GOT3 (cell line): ENCODE measurements at places on chromosomes 11 and 22.

GRCh38 chr11:47980088-47980906, at the start of gene PTPRJ:
PTPRJ (plus strand) TSS chr11:47980559; CDS start chr11:47980913, 354 bp downstream.
- DNase-seq: no peak

DNA sequence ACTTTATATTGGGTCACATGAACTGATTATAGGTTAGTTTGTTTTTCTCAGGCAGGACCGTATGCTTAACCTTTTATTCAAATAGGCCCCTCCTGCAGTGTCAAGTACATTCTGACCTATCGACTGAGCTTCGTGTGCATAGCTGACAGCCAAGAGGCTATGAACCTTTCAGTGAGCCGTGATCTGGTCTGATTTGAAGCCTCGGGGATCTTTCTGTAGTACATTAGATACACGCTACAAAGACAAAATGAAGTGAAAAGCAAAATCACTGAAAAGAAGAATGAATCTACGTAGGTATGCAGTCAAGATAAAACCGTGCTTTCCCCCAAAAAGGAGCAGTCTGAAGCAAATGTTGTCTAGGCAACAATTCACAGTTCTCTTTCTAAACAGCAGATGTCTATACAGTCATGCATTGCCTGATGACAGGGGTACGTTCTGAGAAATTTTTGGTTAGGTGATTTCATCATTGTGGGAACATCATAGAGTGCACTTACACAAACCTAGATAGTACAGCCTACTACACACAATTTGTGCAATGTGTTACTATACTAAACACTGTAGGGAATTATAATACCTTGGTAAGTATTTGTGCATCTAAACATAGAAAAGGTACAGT, 18.1 kb downstream of the JHY start:
- DNase-seq: no peak

DNA sequence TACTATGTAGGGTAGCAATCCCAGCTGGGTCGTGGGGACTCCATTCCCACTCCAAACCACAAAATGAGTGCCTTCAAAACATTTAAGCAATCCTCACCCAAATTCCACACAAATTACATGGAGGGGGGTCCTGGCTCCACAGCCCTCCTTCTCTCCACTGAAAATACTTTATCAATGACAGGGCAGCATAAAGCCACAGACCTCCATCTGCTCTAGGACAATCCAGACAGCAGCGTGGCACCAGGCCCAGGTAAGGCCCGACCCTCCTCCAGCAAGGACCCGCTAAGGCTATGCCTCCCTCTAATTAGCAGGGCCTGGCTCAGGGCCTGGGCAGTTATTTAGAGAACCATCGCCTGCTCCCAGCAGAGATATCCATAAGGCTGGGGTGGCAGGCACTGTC, at the start of gene PANX3:
TSS of gene PANX3 (plus strand) at position 365 of the 400 bp plus-strand sequence. CDS start 129 bp downstream, outside the sequence.
- DNase-seq: no peak

DNA sequence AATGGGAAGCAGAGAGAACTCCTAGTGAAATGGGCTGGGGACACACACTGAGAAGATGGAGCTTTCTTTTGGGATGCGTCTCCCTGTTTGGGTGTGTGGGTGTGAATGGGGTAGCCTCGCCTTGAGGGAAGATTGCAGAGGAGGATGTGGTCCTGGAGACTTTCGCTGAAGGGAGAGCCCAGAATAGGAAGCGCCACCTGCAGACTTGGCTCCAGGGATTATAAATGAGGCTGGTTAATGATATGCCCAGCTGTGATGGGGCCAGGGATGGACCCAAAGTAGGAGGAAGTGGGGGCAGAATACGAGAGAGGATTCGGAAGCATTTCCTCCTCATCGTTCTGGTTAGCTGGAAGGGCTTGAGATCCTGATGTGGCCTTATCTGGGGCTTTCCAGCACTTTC, 13.7 kb downstream of the RELT start:
- DNase-seq: no peak

DNA sequence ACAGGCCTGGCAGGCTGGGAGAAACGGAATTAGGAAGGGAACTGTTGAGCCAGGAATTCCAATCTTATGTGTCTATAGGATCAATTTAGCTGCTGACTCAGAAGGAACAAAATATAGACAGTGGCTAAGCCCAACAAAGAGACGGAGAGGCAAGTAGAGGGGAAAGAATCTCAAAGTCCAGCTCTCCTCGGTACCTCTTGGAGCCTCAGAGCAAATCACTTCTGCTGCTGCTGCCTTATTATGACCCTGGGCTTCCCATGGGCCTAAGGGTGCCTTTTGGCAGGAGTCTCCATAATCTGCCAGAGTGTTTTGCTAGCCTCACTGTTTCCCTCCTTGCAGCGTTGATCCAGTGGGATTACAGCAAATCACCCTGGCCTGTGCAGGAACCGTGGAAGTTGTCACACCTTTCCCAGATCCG, 31.7 kb downstream of the PAX6 start:
- DNase-seq: no peak

DNA sequence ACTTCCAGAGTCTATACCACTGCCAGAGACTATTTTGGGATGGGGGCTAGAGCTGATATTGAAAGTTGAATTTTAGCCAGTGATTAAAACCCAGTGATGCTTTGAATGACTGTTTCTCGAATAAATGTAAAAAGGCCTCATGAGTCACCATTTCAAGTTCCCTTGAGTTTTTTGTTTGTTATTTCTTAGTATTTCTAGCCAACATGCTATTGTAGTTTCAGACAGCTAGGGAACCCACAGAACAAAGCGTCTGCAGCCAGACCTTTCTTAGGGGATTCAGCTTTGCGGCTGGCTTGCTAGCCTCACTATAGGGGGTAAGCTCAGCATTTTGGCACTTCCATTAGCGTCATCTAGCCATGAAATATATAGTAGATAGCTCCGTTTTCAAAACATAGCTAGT, 66.5 kb downstream of the DBX1 start:
- no peak for DNase-seq

DNA sequence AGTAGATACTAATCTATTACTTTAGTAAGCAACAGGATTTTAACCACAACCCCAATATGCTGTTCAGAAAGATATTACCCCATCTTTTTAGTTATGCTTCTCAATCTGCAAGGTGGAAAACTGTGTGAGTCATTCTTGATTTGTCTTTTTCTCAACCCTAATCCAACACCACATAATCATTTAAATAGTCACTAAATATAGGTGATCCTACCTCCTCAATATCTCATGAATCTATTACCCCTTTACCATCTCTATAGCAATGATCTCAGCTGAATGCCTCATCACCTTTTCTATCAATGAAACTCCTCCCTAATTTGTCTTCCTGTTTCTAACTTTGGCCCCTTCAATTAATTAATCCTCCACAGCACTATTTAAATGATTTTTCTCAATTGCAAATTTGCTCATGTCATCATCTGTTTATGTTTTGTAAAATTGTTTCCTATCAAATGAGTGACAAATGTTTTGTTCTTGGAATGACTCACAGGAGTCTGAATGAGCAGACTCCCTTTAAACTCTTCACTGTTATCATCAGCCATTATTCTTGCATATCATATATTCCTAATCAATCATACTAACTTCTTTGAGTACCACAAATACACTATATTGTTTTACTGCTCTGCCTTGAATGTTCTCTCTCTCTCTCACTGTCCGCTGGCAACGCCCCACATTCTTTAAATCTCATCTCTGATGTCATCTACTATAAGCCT, 26.1 kb downstream of the SNX19 start:
- no peak for DNase-seq

GRCh38 chr11:119210050-119210449, 3.9 kb downstream of the CBL start:
- no peak for DNase-seq

DNA sequence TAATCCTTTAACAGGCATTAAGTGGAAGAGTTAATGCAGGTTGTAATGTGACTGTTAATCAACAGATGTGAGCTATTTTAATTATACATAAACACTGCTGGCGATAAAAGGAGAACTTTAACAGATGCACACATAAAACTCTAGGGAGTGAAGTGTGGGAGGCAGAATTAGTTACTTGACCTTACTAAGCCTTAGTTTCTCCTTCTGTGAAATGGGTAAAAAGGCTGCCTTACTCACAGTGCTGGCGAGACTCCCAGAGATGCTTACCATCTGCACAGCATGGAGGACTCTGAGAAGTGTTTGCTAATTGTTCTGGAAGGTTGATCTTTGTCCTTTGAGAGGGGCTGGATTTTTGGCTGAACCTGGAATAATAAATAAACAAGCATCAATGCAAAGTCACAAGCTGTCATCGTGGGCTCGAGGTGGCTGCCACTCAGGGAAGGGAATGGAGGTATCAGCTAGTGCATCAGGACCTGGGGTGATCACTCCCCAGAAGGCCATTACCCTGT, 58.6 kb upstream of the MPEG1 start:
- DNase-seq: no peak

- no peak for DNase-seq
Measured at GRCh38 chr11:87597725-87598124, 560.0 kb downstream of the TMEM135 start.

- DNase-seq: no peak
Measured at GRCh38 chr22:26565181-26565580, 24.8 kb downstream of the TPST2 start.

DNA sequence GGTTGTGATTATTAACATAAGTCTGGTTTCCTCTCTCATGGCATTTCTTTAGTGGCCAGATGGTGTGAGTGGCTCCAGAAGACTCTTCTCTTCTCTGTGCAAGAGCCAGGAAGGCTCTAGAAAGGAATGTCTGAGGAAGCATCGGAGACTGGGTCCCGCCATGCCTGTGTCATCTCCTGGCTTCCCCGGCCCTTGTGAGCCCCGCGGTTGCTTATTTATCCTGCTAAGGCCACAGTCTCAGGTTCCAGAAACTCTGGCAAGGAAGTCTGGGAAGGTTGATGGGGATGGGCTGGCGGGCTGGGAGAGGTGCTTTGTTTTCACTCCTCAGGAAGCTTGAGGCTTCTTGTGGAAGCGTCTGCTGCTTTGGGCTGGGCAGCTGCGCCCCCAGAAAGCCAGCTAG, 18.9 kb downstream of the BCR start:
- DNase-seq: no peak

GRCh38 chr11:96256215-96257011, 86.6 kb downstream of the MAML2 start:
- DNase-seq: no peak

DNA sequence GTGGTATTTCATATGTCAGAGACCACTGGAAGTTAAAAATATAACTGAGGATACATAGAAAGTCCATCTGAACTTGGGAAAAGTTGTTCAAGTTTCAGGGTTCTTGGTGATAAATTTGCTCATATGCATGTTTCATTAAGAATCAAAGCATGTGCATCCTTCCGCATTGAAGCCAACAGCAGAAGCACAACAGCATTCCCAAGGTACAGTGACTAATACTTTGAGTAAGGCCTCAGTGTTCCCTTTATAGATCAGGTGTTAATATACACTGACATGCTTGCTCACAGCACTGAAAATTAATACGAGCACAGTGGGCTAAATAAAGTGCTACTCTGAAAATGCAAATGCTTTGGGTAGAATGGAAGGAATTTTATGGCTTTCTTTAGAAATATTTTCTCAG, 691.1 kb downstream of the METTL15 start:
- no peak for DNase-seq

DNA sequence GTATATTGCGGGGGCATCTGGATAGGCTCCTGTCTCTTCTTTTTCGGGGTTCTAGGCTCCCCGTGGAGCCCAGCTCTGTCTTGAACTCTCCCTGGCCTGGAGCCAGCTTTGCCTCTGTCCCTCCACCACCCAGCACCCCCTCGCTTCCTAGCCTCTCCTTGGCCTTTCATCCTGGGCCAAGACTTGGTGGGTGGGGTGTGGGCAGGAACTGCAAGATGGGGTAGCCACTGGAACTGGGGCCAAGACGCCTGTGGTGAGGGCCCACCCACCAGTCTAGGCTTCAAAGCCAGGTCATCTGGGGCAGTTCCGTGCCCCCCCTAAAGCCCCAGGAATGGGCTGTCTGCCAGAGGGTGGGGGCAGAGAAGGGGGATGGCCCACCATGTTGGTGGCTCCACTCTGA, 1.7 kb upstream of the CRYBB1 start:
- DNase-seq: no peak

DNA sequence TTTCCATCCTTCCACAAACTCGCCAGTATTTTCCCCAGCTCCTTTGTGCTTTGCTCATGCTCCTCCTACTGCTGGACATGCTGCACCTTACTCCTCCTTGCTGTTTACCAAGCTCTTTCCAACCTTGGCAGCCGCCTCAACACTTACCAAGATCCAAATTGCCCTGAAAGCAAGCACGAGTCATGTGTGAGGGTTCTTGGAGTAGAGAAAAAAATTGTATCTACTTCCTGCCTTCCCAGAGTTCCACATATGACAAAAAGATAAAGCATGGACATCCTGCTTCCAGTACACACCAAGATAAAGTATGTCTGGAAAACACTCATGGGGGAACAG, 767.5 kb downstream of the NTM start:
- DNase-seq: no peak

GRCh38 chr11:12331239-12331874, 46.0 kb upstream of the PARVA start:
- peak; percentile 9 for DNase-seq

DNA sequence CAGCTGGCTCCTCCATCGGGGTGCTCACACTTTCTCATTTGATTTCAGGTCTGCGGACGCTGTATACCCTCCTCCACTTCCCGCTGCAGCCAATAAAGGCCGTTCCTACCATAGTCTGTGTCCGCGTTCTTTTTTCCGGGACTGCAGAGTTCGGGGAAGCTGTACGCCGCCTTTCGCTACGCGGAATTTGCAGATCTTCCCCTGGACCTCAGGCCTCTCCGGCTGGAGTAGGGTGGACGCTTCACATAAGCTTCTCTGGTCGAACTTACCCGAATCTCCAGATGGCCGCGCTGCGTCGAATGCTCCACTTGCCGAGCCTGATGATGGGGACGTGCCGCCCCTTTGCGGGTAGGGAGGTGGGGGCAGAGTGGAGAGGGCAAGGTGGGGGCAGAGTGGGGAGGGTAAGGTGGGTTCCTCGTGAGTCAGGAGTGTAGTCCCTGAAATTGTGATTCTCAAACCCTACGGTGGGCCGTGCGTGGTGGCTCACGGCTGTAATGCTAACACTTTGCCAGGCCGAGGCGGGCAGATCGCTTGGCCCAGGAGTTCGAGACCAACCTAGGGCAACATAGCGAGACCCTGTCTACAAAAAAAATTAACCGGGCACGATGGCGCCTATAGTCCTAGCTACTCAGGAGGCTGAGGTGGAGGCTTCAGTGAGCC, 617 bp downstream of the CSKMT start:
- no peak for DNase-seq

GRCh38 chr22:43740587-43741270, 71.4 kb downstream of the EFCAB6 start:
- DNase-seq: no peak

- no peak for DNase-seq
Measured at GRCh38 chr11:125262830-125263218, 98.3 kb downstream of the PKNOX2 start.

DNA sequence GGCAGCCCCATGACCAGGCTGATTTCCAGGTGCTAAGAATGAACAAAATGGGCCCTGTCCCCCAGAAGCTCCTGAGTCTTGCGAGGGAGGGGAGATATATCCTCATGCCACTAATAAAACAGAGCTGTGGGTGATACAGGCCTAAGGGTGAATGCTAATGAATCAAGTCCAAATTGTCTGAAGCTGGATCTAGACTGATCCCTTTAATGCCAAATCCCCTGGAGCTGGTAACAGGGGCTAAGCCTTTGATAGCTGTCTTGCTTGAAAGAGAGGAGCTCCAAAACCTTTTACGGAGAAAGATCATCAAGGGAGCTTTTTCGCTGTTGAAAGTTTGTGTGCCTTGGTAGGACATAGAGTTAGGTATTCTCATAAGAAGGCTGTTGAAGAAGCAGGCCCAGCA, 79.7 kb downstream of the PPFIBP2 start:
- no peak for DNase-seq
